Upper lobe of right lung (tissue), 1 donor: ENCODE measurements at places on chromosomes 7 and 10. TPM values are rescaled to one million over a fixed set of nuclear protein-coding genes. Genes with fewer than 3 reads are reported as not detected.
A peak's percentile ranks its signal among the peaks of the same experiment; 100 is the strongest.

DNA sequence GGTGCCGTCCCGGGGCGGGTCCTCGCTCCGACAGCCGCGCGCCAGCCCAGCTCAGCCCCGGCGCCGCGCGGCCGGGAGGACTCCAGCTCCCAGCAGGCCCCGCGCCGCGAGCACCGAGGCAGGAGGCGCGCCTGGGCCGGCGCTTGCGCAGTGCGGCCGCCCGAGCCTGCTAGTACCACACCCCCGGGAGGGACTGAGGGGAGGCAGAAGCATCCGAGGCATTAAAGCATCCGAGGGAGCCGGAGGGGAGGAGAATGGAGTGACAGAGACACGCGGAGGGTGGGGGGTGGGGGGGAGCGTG is at the start of gene GRK5:
TSS of gene GRK5 (plus strand) at position 206 of the 301 bp plus-strand sequence. CDS start 347 bp downstream, outside the sequence.
- peak; percentile 97 for DNase-seq
- H3K4me3 ChIP-seq: peak within 1 kb of the TSS; percentile 87
- no peaks in the 10 kb centered on the region for H3K36me3 ChIP-seq
- H3K4me1 ChIP-seq: peaks cover 32% of the 10 kb centered on the region

DNA sequence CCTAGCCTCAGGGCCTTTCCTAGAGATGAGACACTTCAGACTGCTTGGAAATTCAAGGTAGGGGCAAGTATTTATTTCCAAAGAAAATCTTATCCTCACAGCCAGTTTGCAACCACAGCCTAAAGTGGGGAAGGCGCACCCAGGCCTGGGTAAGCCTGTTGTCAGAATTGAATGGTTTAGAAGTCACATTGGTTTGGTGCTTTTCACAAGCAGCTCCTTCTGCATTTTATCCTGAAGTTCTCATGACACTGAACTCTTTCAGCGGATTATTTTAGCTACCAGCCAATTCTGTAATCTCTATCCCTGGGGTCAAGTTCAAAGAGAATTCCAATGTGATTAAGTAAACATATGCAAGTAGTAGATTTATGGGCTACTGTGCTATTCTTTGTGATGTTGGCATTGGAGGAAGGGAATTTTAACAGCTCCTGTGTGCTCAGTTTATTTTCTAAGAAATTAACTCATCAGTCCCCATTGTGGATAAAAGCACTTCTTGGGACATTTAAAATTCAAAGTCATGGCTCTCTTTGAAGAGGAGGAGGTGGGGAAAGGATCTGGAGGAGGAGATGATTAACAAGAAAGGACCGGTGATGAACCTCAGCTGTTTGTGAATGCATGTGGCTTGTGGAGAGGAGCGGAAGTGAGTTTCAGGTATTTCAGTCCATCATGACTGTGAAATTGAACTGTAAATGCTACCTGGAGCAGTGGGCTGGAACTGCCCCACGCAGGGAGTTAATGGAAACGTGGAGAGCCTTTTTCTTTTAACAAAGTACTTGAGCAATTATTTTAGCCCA is 90.2 kb upstream of the CACUL1 start:
- H3K36me3 ChIP-seq: no peaks in the 10 kb centered on the region
- H3K27me3 ChIP-seq: no peaks in the 10 kb centered on the region
- no peak for DNase-seq
- no peak overlapping the region for H3K4me3 ChIP-seq

DNA sequence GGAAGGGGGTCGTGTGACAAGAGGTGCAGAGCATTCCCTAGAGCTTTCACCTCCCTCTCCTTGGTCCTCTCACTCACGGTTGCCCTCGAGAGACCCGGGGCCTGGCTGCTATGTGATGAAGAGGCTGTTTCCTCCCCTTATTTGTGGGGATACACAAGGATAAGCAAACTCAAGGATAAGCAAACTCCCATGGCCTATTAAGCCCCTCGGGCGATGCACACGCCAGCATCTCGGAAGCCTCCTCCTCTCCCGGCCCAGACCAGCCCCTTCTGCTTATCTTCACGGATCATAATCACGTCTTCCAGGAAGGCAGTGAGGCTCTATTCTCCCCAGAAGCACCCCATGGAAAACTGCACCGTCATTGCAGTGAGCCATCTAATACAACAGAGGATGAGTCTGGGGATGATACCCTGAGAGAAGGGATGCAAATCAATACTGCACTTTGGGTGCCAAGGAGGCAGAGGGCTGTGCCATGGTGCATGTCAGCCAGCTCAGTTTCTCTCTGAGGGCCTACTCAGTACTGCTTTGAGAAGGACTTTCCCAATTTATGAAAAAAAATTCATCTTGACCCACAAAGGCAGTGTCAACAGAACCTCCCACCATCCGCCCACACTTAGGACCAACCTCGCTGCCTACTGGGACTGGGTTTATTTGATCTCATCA is 22.2 kb downstream of the TMEM273 start:
- H3K27me3 ChIP-seq: no peaks in the 10 kb centered on the region
- H3K4me3 ChIP-seq: no peak overlapping the region
- no peak for DNase-seq
- H3K4me1 ChIP-seq: no peaks in the 10 kb centered on the region

DNA sequence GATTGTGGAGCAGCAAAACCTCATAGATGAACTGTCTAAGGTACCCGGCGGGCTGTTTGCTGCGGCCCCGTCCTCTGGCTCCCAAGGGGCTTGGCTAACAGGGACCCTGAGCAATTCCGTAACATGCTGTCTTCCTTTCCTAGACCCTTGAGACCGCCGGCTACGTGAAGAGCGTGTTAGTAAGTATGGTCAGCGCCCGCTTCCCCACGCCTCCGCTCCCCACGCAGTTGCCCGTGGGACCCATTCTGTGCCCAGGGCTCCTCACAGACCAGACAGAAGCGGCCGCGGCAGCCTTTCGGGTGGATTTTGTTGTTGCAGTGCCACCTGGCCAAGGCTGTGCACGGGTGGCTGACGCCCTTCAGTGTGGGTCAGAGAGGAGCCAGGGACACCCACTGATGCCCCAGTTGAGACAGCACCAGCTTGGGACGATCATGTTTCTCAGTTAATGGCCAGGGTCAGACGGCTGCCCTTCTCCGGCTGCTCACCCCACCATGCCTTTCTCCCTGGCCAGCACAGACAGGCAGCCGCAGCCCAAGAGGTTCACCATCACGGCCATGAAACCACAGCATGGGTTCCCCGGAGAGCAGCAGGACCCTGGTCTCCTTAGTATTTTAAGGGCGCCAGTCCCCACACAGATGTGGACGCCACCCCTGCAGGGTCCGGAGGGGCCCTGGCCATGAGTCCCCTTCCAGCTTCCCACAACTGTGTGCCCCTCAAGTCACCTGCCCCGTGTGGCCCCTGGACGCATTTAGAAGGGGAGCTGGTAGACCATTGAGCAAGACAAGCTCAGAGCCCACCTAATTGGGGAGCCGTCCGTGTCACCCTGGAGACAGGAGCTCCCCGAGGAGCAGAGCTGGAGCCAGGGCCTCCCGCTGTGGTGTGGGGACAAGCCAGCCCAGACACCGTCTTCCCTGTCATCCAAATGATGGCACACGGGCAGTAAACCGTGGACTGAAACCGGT is 49.4 kb upstream of the DPYSL4 start:
- no peaks in the 10 kb centered on the region for H3K4me1 ChIP-seq
- no peak overlapping the region for H3K27ac ChIP-seq
- DNase-seq: peak; percentile 52
- H3K4me3 ChIP-seq: no peak overlapping the region
- peaks cover 31% of the 10 kb centered on the region for H3K27me3 ChIP-seq

The MRPS24 gene
- total RNA-seq: 61.5 TPM

- no peak for DNase-seq
- peaks cover 55% of the 10 kb centered on the region for H3K36me3 ChIP-seq
- H3K4me3 ChIP-seq: no peak overlapping the region
- H3K27me3 ChIP-seq: no peaks in the 10 kb centered on the region
Observed at GRCh38 chr10:59801171-59801570, 47.9 kb upstream of the MRLN start.

GRCh38 chr7:134328900-134329299 is 12.2 kb upstream of the SLC35B4 start:
- DNase-seq: no peak
- H3K27ac ChIP-seq: no peak overlapping the region
- H3K4me1 ChIP-seq: no peaks in the 10 kb centered on the region
- no peak overlapping the region for H3K4me3 ChIP-seq

DNA sequence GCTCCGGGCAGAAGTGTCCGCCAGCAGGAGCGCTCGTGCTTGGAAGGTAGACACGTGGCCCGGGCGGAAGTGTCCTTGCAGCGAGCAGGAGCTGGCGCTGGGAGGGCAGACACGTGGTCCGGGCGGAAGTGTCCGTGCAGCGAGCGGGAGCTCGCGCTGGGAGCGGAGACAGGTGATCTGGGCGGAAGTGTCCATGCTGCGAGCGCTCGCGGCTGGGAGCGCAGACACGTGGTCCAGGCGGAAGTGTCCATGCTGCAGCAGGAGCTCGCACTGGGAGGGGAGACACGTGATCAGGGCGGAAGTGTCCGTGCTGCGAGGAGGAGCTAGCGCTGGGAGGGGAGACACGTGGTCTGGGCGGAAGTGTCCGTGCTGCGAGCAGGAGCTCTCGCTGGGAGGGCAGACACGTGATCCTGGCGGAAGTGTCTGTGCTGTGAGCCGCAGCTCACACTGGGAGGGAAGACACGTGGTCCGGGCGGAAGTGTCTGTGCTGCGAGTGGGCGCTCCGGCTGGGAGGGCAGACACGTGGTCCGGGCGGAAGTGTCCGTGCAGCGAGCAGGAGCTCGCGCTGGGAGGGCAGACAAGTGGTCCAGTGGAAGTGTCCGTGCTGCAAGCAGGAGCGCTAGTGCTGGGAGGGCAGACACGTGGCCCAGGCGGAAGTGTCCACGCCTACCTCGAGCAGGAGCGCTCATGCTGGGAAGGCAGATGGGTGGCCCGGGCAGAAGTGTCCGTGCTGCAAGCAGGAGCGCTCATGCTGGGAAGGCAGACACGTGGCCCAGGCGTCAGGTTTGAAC is 41.1 kb upstream of the PRKAR1B start:
- peaks cover 21% of the 10 kb centered on the region for H3K4me1 ChIP-seq
- peaks cover 30% of the 10 kb centered on the region for H3K36me3 ChIP-seq
- no peak overlapping the region for H3K27ac ChIP-seq
- DNase-seq: no peak

DNA sequence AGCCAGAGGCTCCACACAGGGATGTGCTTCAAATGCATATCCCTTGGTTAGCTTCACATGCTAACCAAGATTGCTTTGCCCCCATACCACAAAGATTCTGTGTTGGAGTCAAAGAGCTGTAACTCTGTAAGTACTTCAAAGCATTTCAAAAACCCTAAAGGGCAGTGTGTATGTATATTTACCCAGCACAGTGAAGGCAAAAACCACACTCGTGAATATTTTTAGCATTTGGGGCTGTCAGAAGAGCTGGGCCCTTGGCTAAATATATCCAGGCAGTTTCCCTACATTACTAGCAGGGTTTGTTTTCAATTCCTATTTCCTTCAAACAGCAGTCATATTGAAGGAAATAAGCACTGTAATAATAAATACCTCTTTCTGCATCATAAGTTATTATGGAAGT is 84.2 kb upstream of the STEAP1B start:
- no peaks in the 10 kb centered on the region for H3K27me3 ChIP-seq
- no peaks in the 10 kb centered on the region for H3K36me3 ChIP-seq
- no peak overlapping the region for H3K4me3 ChIP-seq
- no peak for DNase-seq
- peak overlapping the region; percentile 21 for H3K27ac ChIP-seq

GRCh38 chr7:48876087-48876486 is 48.3 kb upstream of the CDC14C start:
- H3K27ac ChIP-seq: no peak overlapping the region
- no peak for DNase-seq
- H3K4me3 ChIP-seq: no peak overlapping the region
- no peaks in the 10 kb centered on the region for H3K36me3 ChIP-seq
- H3K27me3 ChIP-seq: no peaks in the 10 kb centered on the region
- H3K4me1 ChIP-seq: no peaks in the 10 kb centered on the region

- no peak for DNase-seq
- H3K4me1 ChIP-seq: peaks cover 26% of the 10 kb centered on the region
- no peak overlapping the region for H3K27ac ChIP-seq
- H3K27me3 ChIP-seq: no peaks in the 10 kb centered on the region
- no peak overlapping the region for H3K4me3 ChIP-seq
- peaks cover 17% of the 10 kb centered on the region for H3K36me3 ChIP-seq
Observed at GRCh38 chr10:30047430-30047829, 12.0 kb downstream of the JCAD start.

GRCh38 chr7:31070991-31071644 is 19.0 kb downstream of the ADCYAP1R1 start:
- DNase-seq: peak; percentile 15
- no peaks in the 10 kb centered on the region for H3K36me3 ChIP-seq
- H3K4me3 ChIP-seq: no peak overlapping the region
- no peak overlapping the region for H3K27ac ChIP-seq

The ZP3 gene
- 0.84 TPM for total RNA-seq

GRCh38 chr10:86646532-86646931 is 7.8 kb upstream of the OPN4 start:
- no peak for DNase-seq
- peaks cover 5% of the 10 kb centered on the region for H3K4me1 ChIP-seq

The TMEM229A gene
- total RNA-seq: not detected

DNA sequence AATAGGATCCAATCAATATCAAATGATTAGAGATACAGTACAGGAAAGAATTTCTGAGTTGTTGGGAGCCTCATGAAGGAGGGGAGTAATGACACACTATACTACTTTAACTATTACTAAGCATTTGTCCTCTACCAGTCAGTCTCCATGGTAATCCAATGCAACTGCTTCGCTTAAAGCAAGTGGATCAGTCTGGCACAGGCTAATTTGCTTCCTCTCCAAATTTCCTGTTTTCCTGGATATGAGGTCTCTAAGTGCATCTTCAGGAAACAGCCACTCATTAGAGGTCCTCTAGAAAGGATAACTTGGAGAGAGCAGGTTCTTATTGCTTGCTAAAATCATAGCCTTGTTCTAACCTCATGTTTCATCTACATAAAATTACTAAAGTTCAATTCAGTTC is 8.4 kb upstream of the SEPTIN7 start:
- no peak overlapping the region for H3K27ac ChIP-seq
- no peak overlapping the region for H3K4me3 ChIP-seq
- H3K27me3 ChIP-seq: no peaks in the 10 kb centered on the region
- peaks cover 3% of the 10 kb centered on the region for H3K4me1 ChIP-seq

GRCh38 chr7:94239661-94240234 is 154.9 kb upstream of the COL1A2 start:
- peaks cover 5% of the 10 kb centered on the region for H3K4me1 ChIP-seq
- no peak overlapping the region for H3K4me3 ChIP-seq
- peak; percentile 73 for DNase-seq

The ANKIB1 gene
- 50.1 TPM for total RNA-seq

The ASB10 gene
- total RNA-seq: not detected

The MUC12 gene
- total RNA-seq: not detected

The ATP5MK gene
- 206 TPM for total RNA-seq

- no peaks in the 10 kb centered on the region for H3K36me3 ChIP-seq
- no peaks in the 10 kb centered on the region for H3K27me3 ChIP-seq
- no peak overlapping the region for H3K27ac ChIP-seq
- no peak overlapping the region for H3K4me3 ChIP-seq
- no peaks in the 10 kb centered on the region for H3K4me1 ChIP-seq
- DNase-seq: no peak
Observed at GRCh38 chr10:23063973-23064812, 31.2 kb upstream of the MSRB2 start.

- no peaks in the 10 kb centered on the region for H3K4me1 ChIP-seq
- H3K27ac ChIP-seq: no peak overlapping the region
- peaks cover 9% of the 10 kb centered on the region for H3K27me3 ChIP-seq
- H3K36me3 ChIP-seq: no peaks in the 10 kb centered on the region
Observed at GRCh38 chr10:9274206-9274755, 1219.8 kb downstream of the GATA3 start.

The SPAG6 gene
- not detected for total RNA-seq

- H3K4me1 ChIP-seq: no peaks in the 10 kb centered on the region
- no peaks in the 10 kb centered on the region for H3K36me3 ChIP-seq
- H3K4me3 ChIP-seq: no peak overlapping the region
- H3K27me3 ChIP-seq: no peaks in the 10 kb centered on the region
Observed at GRCh38 chr10:34037499-34037898, 703.0 kb upstream of the NRP1 start.
